B cell (primary cell): ENCODE measurements at places on chromosomes 7 and 10. TPM values are rescaled to one million over a fixed set of nuclear protein-coding genes. Genes with fewer than 3 reads are reported as not detected.

The NOS3 gene
- 0.39 TPM in 1 of 2 replicates, not detected in the other for total RNA-seq

DNA sequence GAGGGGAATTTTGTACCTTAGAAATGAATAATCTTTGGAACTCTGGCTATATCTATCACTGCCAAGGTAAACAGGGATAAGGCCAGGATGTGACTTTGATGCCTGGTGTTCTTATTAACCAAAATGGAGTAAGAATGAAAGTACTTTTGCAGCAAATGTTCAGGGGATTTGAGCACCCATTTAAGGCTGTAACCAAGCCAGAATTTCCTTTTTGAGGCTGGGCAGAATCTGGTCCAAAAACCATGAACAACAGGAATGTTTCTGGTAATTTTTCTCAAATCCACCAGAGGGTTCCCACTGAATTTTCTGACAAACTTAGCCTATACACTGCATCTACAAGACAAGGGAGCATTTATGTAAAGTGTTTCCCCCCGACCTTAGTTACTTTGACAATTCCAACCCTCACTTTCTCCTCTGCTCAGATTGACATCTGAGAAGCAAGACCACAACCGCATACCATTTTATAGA, 120.6 kb downstream of the BAMBI start:
- DNase-seq = no peak

The AOC1 gene
- not detected in 2 replicates for total RNA-seq

DNA sequence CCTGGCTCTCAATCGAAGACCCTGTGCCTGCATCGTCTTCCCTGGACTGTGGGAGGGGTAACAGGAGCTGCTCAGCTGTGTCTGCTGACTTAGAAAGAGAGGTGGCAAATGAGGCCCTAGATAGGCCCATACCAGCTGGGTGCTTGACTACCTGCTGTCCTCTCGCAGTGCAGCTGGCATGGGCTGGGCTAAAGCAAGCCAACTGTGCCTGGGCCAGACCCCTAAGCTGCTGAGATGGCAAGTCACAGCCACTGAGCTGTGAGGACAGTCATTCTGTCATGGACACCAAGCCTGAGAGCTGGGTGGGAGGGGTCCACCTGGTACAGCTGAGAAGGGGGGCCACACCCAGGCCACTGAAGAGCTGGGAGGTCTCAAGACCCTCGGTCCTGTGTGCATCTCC, 45.8 kb upstream of the AQP1 start:
- no peak for DNase-seq
